Hindlimb muscle (tissue), 1 donor: ENCODE measurements at places on chromosomes 11 and 22. TPM values are rescaled to one million over a fixed set of nuclear protein-coding genes. Genes with fewer than 3 reads are reported as not detected.

The OR6X1 gene
- polyA plus RNA-seq, result not detected

The XKR3 gene
- polyA plus RNA-seq, result not detected

The INSC gene
- polyA plus RNA-seq, result 0.77 TPM

The USP2 gene
- 60.0 TPM for polyA plus RNA-seq

The KRTAP5-3 gene
- not detected for polyA plus RNA-seq

The TBX1 gene
- 17.2 TPM for polyA plus RNA-seq

GRCh38 chr11:21948876-21949275, 244.0 kb upstream of the ANO5 start:
- DNase-seq, result no peak

DNA sequence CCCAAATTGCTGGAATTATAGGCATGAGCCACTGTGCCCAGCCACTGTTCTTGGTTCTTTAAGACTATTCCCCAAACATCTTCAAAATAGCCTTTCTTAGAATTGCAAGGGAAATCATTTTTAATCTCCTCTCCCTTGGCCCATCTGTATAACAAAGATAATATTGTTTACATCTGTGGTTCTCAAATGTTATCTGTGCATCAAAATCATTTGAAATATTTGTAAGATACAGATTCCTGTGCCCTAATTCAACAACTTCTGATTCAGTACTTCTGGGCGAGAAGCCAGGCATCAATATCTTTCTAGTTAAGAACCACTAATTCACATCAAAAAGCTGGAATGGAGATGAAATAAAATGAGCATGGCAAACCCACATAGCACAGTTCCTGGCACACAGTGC, 83.0 kb downstream of the TMPRSS5 start:
- no peak for DNase-seq

- peak; percentile 38 for DNase-seq
Measured at GRCh38 chr11:29163231-29163630, 853.6 kb downstream of the KCNA4 start.

DNA sequence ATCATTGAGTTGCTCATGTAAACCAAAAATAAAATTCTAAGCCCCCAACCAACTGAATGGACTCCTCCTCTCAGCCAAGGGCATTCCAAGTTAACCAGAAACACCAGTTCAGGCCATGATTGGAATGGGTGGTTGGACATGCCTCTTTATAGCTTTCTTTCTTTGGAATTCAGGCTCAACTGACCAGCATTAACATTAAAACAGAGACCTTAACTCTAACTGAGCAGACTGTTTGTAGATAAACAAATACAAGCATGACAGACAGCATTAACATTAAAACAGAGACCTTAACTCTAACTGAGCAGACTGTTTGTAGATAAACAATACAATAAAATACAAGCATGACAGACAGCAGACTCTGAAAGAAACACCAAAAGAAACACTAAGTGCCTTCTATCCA, 278.2 kb downstream of the DLG2 start:
- DNase-seq, result no peak

- no peak for DNase-seq
Measured at GRCh38 chr11:92122561-92122960, 102.1 kb upstream of the FAT3 start.

- no peak for DNase-seq
Measured at GRCh38 chr11:70873736-70874412, 378.5 kb downstream of the SHANK2 start.

DNA sequence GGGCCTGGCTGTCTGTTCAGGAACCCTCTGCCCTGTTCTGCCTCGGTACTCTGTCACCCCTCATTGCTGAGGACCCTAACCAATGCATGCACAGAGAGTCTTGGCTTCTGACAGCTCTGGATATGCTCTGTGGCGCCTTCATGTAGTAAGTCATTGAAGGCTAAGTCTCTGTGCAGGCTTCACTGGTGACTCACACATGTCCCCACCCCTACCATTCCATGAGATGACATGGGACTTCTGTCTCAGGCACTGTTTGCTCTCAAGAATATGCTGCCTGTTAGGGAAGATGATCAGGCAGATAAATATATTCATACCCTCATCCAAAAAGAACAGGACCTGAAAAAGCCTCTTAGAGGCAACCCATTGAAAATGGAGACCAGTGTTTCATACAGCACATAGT, 43.6 kb upstream of the HORMAD2 start:
- DNase-seq, result no peak
